ENCODE measurements at places on chromosomes 12 and 14.

DNA sequence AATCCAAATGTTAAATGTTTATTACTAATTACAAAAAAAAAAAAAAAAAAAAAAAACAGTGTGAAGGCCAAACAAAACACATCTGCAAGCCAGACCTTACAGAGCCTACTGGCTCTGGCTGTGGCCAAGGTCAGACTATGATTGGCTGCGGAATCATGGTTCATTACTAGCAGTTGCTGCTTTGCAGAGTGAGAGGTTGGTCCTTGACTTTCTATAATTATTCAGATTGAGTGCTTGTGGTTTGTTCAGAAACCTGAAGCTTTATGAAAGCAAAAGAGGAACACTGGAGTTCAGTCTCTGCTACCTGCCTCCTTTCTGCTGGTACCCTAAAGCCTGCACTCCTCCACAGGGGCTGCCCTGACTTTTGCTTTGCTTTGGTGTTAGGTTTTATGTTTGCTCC is 550.9 kb downstream of the BCL11B start:
- no peak for DNase-seq

DNA sequence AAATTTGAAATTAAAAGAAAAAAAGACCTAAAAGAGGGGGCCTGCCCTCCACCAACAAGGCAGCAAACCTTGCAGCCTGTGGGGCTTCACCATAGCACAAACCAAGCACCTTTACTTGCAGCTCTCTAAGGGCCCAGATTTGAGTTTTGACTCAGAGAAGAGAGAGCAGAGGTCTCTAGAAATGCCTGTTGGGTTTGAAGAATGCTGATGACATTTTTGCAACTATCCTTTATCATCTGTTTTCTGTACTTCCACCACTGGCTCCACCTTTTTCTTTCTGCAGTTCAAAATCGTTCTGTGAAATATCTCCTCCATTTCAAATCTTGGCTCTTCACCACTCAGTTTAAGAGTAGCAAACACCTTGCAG is 83.8 kb upstream of the HMGA2 start:
- no peak for DNase-seq

- no peak for DNase-seq
Measured at GRCh38 chr12:76084863-76085519, 506 bp upstream of the NAP1L1 start.

DNA sequence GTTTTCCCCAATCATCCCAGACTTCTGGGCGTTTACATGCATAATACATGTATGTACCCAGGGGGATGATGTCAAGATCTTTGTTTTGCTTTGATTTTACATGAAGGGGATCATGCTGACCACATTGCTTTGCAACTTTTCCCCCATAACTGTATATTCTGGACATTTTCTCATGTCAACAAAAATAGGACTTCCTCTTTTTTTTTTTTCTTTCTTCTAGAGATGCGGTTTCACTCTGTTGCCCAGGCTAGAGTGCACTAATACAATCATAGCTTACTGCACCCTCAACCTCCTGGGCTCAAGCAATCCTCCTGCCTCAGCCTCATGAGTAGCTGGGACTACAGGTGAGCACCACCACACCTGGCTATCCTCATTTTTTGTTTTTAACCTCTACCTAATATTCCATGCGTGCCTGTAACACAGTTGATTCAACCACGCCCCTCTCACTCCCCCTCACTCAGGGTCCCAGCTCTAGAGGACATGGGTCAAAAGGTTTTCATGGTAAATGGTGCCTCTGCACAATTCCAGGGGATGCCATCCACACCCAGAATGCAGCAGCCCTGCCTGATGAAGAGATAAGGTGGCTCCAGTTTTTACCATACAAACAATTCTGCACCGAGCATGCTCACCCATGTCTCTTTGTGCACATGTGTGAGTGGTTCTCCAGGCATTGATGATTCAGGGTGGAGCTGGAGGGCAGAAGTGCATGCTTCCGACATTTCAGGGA is 32.0 kb upstream of the CIPC start:
- no peak for DNase-seq

GRCh38 chr12:72346363-72346944 is 74.3 kb downstream of the TRHDE start:
- peak; percentile 2 for DNase-seq

DNA sequence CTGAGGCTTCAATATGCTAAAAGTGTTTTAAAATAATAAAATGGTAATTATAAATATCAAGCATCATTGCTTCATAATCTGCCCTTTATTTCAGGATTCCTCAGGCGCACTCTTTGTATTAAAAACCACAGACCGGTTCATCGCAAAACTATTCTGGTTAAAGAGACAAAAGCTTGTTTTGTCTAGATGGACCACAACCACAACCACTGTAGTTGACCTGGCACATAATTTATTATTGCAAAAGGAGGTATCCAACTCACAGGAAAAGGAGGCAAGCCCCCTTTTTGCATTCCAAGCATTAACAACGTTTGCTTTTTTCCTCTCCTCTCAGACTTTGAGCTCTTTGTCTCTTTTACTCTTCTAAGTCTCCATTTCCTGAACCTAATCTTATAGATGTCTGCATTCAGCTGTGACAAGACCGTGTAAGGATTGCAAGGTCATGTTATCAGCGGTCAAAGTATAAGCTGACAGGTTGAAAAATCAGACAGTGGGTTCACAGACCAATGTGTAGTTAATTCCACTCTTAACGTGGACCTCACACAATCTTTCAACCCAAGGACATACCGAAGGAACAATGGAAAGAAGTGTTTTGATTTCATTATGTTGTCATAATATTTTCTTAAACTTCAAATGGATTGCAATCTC is 1057.6 kb downstream of the GALC start:
- DNase-seq = no peak

GRCh38 chr14:39682582-39682981 is 250.3 kb upstream of the FBXO33 start:
- no peak for DNase-seq

DNA sequence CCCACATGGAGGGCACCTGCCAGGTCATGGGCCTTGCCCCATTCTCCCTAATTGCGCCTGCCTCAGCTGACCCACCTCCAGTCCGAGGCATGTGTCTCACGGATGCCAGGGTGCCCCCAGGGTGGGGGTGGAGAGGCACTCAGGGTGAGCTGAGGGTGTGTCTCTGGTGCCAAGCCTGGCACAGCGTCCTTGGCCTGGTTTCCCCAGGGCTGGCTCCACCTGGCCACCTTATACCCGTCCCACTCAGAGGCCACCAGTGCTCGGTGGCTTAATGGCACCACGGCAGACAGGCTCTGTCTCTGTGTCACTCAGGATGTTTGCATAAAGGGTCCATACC is 33.6 kb upstream of the TDRD9 start:
- DNase-seq = no peak

DNA sequence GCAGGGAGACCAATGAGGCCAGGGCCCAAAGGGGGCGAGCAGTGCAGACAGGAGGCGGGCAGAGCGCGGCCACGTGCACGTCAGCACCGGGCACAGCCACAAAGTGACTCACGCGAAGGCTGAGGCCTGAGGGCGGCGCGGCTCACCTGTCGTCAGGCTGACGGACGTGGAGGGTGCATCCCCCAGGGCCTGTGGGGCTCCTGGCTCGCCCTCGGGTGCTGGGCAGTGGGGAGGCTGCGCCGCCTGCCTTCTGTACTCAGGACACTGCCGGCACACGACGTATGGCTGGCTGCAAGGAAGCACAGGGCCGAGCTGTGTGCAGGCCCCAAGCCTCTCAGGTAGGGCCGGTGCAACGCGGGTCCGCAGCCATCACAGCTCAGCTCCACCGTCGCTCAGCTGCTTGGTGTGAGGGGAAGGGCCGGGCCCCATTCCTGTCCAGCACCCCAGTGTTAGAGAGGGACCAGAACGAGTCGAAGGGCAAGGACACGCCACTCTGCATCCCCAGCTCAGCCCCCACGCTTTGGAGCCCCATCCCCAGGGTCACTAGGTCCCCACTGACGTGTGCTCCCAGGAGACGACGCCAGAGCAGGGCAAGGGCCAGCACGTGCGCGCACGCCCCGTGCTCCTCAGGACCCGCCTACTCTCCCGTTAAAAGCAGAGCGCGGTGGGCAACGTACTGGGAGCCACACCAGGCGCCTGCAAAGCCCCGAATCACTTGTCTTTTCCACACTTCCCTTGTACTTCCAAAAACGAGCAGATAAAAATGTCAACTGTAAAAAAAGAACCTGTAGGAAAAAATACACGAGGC is 24.8 kb upstream of the GOLGA3 start:
- DNase-seq = no peak

DNA sequence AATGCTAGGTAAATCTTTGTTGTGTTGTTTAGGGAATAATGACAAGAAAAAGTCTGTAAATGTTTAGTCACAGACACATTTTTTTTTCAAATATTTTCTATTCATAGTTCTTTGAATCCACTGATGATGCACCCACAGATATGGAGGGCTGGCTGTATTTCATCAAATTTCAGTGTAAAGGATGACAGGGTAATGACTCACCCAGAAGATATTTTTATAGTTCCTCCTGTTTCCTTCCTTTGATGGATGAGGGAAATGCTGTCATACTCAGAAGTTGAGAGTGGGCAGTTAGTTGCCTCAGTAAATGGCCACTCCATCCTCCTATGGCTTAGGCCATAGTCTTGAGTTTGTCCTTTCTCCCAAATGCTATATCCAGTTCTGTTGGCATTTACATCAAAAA is 76.9 kb upstream of the REP15 start:
- DNase-seq = no peak

DNA sequence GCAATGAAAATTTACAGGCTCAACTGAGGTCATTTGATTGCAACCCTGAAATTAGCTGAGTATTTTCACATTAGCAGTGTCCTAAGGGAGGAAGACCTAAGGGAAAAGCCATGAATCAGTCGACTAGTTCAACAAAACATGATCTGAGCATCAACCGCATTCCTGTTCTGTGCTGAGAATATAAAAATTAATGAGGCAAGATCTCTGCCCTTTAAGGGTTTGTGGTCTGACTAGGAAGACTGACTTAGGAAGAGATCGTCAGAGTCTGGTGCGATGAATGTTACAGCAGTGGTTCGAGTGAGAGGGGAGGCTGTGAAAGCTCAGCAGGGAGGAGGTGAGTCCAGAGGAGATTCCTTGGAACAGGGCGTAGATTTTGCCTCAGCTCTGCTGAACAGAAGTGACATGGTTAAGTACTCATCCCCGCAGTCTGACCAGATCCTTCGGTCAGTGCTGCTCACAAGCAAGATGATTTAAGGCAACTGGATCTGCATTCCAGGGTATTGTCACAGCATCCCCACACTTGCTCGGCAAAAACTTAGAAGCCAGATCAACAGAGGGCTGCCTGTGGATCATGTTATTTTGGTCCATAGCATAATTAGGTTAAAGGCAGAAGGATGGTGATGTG is 49.6 kb downstream of the BMAL2 start:
- no peak for DNase-seq

Data from naive thymus-derived CD4-positive, alpha-beta T cell (primary cell).